ENCODE measurements at places on chromosomes 13 and 19.

- no peak for DNase-seq
Measured at GRCh38 chr13:45678282-45678681, 23.8 kb upstream of the CBY2 start.

GRCh38 chr13:44974056-44974793 lies 15.0 kb downstream of the NUFIP1 start:
- DNase-seq = no peak

DNA sequence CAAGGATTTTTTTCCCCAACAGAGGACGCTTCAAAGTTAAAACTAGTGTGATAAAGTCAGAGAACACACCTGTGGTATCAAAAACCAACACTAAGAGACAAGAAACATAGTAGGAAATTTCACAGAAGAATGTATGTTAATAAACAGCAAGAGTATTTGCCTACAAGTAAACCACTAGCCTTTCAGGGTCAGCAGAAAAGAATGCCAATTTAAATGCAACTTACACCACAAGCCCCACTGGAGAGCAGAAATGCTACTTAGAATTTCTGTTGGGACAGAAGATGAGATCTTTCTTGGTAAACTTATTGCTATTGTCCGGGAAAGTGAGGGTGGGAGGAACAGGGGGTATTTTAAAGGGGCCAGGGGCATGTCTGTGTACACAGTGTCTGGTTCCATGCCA lies 68.6 kb downstream of the STK24 start:
- DNase-seq = no peak

DNA sequence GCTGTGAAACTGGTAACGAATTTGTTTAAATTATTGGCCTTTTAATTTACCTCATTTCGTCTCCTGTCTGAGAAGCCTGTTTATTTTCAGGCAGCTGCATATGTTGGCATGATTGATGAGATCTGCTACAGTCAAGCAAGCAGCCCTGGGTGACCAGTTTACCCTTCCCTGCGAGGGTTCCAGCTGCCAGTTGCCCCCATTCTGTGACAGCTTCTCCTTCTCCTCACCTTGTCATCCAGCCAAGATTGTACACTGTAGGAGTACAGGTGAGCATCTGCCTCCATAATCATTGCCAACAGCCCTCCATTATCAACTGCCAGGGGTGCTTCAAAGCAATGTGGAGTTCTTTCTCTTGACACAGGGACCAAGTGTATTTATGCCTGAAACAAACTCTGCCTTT lies 1979.9 kb upstream of the PRR20A start:
- DNase-seq = no peak

GRCh38 chr13:99322297-99323103 lies 15.3 kb upstream of the GPR183 start:
- peak; percentile 59 for DNase-seq

- no peak for DNase-seq
Measured at GRCh38 chr13:49165798-49166752, 54.1 kb upstream of the MLNR start.

DNA sequence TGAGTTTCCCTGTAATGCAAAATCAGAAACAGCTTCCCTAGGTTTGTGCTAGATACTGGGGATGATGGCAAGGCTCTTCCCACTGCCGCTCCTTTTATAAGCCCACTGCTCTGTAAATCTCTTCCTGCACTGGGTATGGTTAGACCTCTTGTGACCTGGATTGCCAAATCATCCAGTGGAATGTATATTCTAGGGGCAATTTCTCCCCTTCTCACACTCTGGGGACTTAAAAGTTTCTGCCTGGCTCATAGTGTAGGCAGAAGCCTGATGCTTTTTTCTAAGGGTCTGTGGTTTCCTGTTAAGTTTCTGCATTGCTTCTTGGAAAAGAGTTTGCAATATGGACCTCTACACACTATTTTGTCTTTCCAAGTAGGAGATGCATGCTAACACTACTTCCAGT lies 1582.0 kb upstream of the PCDH20 start:
- no peak for DNase-seq

DNA sequence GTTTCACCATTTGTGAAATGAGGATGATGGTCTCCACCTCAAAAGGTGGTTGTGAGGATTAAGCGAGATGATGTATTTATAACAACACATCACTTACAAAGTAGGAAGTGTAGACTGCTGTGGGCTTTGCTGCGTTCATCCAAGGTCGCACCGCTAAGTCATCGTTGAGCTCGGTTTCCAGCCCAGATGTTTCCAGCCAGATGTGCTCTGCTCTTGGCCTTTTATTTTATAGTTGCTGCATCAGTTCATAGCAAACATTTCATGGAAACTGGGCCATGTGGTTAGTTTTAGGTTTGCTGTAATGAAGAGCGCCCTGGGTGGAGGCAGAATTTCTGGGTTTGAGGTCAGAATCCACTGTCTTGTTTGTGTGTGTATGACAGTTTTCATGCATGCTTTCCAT lies 76.5 kb upstream of the RNF113B start:
- no peak for DNase-seq

All from AG04449 (cell line).